Suppressor macrophage treated with lipopolysaccharide for 1 hour (primary cell): ENCODE measurements at places on chromosomes 5 and 9.

- peak; percentile 64 for DNase-seq
Measured at GRCh38 chr9:108113596-108113995, 624.0 kb upstream of the KLF4 start.

DNA sequence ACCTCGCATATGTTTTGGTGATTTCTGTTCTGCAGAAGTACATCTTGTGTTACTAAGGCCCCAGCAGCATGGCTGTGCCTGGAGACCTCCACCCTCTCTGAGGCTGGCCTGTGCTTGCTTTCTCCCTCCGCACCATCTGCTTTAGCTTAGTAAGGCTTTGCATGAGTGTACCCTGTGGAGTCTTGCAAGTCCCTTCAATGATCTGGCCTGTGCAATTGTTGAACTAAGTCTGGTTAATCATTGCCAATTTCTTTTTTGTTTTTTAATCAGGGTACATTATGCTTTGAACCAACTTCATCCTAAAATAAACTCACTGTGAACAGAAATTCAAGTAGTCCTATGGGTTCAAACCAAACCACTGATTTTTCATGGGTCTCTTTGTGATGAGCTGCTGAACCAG, 32.3 kb downstream of the ACOT12 start:
- DNase-seq = no peak

DNA sequence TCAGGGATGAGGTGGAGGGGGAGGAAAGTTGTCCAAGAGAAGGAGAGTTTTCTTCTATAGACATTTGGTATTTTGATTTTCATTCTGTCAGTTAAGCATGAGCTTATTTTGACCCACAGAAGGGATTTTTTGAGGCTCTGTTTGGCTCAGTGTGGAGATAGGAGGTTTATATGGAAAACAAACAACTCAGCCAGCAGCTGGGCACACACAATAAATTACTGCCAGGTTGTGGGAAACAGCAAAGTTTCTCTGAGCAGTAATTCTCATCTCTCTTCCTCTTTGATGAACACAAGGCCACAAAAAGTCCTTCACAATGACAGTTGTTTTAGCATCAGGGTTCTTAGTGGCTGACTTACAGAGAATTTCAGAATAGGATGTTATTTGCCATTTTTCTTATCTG, 486.1 kb downstream of the KDM4C start:
- no peak for DNase-seq

DNA sequence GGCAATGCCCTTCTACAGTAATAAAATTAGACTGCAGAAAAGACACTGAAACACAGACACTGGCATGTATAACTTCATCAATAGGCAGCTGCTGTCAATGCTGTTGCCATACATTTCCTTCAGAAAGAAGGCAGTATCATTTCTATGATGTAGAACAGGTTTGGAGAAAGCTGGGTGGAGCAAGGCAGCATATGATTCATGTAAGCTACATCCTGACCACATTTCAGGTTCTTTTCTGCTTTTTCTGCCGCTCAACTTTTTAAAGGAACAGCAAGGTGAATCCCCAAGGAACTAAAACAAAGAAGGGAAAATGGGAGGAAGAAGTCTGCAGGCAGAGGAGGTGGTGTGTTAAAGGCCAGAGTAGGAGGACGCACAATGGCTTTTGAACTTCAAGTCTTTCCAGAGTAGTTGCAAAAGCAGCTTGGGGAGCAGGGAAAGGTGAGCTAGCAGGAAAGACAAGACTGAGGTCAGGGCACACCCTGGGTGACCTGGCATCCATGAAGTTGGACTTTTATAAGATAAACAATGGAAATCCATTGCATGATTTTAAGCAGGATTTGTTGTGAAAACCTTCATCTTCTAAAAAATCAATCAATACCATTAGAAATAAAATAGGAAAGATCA, 142.1 kb downstream of the MED10 start:
- no peak for DNase-seq

DNA sequence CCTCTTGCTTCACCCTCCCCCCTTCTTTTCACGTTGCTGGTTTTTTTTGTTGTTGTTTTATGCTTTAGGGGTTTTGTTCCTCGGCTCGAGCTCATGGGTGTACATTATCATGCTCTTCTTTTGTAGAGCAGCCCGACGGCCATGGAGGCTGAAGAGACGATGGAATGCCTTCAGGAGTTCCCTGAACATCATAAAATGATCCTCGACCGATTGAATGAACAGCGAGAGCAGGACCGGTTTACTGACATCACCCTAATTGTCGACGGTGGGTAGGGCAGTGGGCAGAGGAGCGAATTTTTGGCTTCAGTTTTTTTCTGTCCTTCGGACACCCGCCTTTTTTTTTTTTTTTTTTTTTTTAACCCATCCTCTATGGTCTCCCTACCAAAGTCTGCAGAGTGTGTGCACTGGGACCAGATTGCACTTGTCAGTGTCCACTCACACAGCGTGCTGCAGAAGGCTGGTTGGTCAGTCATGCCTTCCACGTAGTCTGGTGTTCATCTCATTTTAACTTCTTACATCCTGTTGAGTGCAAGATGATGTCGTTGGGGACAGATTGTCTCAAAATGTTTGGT, 1.3 kb downstream of the ZNF131 start:
- peak; percentile 45 for DNase-seq

- peak; percentile 34 for DNase-seq
Measured at GRCh38 chr5:73120222-73121118, at the start of gene TMEM171. Gene TMEM171, plus strand, starts transcription at chr5:73120575. Its CDS starts 2,799 bp downstream, at chr5:73123374.

DNA sequence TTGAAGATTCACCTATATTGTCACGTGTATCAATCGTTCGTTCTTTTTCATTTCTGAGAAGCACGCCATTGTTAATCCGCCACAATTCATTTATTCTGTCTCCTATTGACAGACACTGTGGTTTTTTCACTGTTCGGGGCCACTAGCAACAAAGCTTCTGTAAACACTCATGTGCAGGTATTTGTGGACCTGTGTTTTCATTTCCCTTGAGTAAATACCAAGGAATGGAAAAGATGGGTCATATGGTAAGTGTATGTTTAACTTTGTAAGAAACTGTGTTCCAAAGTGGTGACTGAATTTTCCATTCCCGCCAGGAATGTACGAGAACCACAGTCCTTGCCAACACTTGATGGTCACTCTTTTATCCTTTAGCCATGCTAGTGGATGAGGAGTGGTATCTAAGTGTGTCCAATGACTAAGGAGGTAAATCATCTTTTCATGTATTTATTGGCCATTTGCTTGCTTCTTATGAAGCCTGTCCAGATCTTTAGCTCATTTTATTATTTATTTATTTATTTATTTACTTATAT, 10.7 kb downstream of the ABO start:
- no peak for DNase-seq

- DNase-seq = no peak
Measured at GRCh38 chr9:114214686-114215414, 59.5 kb downstream of the COL27A1 start.

GRCh38 chr9:29044959-29045358, 1471.7 kb upstream of the C9orf72 start:
- DNase-seq = no peak

DNA sequence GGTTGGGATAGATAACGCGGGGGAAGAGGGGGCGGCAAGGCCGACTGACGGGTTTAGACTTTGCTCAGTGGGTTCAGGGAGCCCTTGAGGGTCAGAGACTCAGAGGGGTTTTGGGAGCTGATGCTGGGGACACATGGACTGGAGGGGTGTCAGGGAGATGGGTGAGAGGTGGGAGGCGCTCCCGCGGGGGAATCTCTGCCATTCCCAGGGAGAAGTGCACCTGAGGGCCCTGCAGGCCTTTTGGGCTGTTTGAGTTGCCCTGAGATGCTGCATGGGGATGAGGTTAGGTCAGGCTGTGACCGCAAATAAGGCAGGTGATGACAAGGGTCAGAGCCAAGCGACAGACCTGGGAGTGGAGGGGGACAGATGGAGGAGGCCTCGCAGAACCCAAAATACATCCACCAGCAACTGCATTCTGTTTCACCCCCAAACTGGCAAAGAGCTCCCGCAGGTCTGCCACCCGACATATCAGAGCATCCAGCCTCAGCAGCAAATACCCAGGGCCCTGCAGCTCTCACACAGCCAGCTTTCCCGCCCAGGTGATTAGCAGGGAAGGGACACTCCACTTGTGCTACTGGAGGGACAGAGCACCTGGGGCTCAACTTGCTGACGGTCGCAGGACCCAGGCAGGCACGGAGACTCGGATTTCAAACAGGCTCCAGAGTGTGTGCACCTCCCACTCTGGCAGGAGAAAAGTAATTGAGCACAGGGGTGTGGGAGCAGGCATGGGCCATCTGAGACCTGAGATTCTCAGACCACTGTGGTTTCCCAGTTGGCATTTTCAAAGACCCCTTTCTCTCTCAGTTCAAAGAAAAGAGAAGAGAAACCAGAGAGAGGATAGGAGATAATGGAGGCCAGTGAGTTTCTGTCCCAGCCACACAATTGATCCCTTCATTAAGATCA, 26.4 kb downstream of the TMOD1 start:
- DNase-seq = no peak

DNA sequence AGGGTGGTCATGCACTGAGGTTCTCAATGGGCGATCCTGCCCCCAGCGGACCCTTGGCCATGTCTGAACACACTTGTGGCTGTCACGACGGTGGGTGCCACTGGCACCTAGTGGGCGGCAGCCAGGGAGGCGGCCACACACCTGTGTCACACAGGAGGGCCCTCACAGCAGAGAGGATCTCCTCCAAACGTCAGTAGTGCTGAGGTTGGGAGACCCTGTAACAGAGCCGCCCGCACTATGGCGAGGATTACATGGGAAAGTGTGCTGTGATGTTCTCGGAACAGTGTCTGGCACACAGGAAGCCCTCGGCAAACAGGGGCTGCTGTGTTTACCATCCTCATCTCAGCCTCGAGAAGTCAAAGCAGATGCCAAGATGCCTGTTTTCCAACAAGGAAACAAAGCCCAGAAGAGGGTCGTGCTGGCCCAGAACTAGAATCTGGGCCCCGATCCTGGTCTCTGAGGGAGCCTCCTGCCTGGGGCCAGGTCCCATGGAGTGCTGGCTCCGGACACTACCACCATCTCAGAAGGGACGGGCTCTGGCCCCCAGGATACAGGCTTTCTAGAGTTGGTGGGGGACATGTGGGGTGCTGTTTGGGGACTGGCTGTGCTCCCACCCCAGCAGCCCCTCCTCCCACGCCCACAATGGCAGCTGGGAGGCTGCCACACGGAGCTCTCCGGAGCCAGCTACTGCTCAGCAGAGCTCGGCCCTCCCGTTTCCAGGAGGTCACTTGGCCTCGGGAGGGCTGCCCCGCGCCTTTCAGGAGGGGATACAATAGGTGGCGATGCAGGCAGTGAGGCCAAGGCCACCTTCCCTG, 48.2 kb downstream of the DBH start:
- no peak for DNase-seq

GRCh38 chr5:132313366-132313765, 19.2 kb downstream of the SLC22A4 start:
- DNase-seq = no peak

DNA sequence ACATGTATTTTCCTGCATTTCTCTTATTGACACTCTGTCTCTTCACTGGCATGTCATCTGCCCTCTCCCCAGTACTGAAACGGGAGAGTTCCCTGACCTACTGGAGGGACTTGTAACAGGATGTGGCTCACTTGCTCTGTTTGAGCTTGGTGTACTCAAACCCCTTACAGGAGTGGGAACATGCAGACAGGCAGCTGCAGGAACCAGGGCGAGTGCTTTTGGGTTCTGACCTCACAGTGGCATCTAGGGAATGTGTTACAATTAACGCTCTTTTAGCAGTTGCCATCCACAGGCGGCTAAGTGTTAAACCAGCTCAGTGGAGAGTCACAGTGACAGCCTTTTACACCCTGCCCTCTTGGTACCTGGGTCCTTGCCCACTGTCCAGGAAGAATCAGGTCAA, 300.3 kb upstream of the GRAMD2B start:
- DNase-seq = no peak

DNA sequence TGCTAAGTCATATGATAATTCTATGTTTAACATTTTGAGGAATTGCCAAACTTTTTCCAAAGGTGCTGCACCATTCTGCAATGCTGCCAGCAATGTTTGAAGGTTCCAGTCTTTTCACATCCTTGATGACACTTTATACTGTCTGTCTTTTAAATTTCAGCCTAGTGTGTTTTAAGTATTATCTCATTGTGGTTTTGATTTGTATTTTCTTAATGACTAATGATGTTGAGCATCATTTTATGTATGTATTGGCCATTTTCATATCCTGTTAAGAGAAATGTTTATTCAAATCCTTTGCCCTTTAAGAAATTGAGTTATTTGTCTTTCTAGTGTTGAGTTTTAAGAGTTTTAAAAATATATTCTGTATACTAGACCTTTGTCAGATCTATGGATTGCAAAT, 5.0 kb upstream of the TEX48 start:
- DNase-seq = no peak

- DNase-seq = no peak
Measured at GRCh38 chr5:93403141-93403928, 177.7 kb downstream of the NR2F1-AS1 start.

DNA sequence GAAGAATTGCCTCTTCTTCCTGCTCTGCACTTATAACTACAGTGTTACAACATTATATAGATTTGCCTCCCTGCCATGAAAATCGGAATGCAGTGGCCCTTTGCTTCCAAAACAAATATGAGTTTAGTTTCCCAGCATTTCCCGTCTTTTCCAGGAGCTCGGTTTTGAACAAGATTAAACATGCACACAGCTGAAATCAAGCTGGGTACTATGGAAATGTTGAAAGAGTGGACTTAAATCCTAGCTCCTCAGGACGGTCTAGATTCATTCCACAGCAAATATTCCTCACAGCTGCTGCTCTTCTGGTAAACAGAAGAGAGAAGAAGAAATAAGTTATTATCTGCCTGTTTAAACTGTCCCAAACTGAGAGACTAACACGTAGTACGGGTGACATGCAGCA, 161.4 kb downstream of the PIK3R1 start:
- DNase-seq = no peak

DNA sequence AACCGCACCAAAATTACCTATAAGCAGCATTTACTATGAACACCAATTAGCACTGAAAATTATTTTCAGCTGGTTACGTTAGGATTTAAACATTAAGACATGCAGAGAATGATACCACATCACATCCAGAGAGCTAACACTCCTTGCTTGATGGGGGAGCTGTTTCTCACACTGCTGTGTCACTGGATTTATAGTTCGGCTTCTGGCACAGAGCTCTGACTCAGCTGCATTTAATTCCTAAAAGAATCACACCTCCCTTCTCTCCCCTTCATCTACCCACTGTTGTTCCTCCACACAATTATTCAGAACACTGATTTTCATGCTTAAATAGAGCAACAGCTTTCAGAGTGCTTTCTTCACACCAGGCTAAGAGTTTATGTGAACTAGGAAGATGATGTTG, 82.6 kb upstream of the SV2C start:
- DNase-seq = no peak

DNA sequence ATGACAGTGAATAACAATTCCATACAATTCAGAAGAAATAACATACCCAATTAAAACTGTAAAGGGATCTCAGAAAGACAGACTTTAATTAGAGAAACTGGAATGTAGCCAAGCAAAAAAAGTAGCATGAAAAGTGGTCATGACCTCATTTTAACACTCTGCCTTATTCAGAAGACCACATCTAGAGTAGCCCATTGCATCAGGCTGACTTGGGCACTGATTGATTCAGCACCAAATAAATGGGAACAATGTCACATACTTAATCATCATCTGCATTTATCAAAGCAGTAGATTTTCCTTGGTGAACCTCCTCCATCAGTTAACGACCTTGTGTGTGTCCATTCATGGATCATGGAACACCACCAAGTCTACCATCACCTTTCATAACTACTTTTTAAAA, 992.1 kb downstream of the NR2F1-AS1 start:
- DNase-seq = no peak

- no peak for DNase-seq
Measured at GRCh38 chr9:83047839-83048775, 14.8 kb downstream of the RASEF start.
